CD4-positive, alpha-beta T cell treated with Interferon gamma for 1 hour (primary cell): ENCODE measurements at places on chromosomes 5 and 9.

GRCh38 chr9:6630502-6631206 is 14.9 kb downstream of the GLDC start:
- no peak for DNase-seq

- DNase-seq: no peak
Observed at GRCh38 chr5:146378986-146379385, 40.3 kb downstream of the POU4F3 start.

GRCh38 chr5:11045411-11045810 is 284.4 kb upstream of the DAP start:
- DNase-seq: no peak

DNA sequence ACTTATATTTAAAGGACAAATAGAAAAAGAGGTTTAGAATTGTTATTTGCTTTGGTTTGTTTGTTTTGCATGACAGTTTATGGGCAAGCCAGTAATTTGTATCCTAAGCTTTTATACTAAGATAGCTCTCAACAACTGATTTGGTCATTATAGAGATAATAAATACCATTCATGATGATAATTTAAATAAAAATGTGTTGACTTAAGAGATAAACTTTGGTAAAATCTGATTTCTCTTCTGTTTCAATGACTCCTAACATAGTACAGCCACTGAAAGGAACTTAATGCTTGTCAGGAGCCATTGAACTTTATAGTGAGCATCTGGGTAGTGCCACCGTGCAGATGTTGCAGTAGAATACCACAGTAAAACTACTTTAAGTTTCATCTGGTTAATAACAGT is 160.7 kb upstream of the ACOT12 start:
- no peak for DNase-seq
